NCI-H1105 treated with DMSO at 0.1 percent for 48 hours (cell line): ENCODE measurements at places on chromosomes 6 and 20.

- DNase-seq = no peak
Observed at GRCh38 chr6:13397359-13398068, 69.2 kb upstream of the TBC1D7 start.

- DNase-seq = peak; percentile 17
Observed at GRCh38 chr20:54680872-54681619, 205.7 kb downstream of the DOK5 start.

DNA sequence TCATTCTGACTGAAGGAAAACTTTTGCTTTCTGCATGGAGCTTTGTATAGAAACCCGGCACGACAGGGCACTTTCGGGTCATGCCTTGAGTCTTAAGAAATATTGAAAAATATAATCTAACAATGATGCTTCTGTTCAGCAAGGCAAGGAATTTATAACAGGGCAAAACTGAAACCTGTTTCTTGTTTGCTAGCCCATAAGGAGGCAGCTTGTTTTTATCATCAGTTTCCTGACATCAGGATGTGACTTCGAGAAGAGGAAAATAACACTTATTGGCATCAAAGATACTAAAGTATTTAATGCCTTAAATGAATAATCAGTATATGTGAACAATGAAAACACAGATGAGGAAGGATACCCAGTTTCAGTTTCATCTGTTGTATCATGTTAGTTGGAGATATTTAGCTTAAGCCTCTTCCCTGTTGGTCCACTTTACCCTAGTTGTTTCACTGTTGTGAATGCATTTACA lies 146.5 kb downstream of the CDKAL1 start:
- no peak for DNase-seq

DNA sequence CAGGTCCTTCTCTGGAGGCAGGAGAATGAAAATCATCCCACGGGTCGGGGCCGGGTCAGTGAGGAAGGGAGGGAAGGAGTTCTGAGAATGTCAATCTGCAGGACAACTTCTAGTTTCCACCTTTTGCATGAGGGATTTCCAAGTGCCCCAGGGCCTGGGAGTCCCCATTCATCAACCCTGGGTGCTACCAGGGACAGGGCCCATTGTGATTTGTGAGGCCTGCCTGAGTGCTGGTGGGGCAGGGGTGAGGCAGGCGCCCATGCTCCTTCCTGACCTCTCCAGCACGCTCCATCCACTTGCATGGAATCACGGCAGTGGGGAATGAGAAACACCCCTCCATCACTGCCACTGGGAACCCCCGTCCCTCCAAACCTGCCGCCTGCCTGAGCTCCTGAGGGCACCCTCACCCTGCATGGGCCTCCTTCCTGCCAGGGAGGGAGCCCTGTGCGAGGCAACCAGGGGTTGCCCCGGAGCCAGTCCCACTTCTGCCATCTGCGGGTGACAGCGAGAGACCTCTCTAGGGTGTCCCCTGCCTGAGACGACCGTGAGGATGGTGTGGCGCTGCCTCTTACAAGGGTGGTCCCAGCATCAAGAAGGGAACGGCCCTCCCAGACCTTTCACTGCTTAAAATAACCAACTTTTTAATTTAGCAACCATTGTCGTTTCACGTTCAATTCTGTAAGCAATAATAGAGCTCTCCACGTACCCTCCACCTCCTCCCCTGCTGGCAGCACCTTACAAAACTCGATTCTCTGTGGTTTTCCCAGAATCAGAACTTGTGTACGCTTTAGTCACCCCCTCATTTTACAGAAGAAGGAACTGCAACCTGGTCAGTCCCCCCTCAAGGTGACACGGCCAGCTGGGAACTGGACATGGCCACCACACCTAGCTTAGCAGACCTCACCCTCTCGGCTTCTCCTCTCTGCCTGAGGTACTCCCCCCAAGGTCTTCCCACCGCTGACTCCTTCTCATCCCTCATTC lies 28.6 kb downstream of the PMEPA1 start:
- DNase-seq = no peak

GRCh38 chr6:6766230-6766905 lies 177.8 kb downstream of the LY86 start:
- no peak for DNase-seq
